ENCODE measurements at places on chromosomes 7 and 10.

DNA sequence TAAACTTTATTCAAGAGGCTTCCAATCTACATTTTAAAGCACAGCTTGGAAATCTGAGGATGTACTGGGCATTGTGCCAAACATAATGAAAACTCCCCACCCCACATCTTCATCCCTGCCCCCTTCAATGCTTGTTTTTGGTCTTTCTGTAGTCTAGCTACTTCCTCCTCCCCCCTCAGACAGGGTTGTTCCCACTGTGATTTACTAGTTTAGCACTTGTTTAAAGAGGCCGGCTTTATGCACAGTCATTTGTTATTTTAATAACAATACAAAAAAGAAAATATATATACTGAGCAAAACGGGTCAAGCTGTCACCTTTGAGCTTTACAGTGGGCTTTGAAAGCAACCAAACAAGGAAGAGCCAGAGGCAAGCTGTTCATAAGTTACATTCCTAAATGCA lies 132.6 kb downstream of the CHRM2 start:
- no peak for DNase-seq

DNA sequence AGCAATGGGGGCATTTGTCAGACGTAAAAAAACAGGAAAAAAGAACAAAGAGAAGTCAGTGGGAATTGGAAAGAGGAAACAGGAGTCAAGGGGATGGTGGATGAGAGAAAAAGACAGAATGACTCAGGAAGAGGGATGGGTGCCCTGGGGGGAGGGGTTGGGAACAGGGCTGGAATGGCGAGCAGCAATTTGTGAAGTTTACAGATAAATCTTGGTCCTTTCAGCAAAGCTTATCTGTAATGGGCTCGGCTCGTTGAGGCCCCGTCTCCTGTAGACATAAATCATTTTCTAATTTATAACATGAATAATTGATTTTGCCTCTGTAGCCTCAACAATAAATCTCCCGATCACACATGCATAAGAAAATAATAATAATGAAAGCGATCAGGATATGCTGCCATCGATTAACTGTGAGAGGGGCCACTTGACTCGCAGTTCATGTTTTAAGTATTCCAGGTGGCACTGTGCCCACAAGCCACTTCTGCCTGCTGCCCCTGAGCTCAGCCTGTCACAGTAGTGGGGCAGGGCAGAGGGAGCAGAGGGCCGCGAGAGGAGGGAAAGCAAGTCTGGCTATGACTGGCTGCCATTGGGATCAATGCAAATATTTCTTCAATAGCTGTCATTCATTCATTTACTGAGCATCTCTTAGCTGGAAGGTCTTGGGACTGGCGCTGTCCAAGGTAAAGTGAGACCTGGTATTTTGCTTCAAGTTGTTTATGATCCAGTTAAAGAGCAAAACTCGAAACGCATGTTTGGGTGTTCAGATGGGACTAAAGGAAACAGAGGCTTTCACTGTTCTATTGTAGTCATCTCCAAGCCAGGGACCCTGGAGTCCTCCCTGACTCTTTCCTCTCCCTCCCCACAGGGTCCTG lies 47.4 kb upstream of the R3HCC1L start:
- no peak for DNase-seq

GRCh38 chr7:8982338-8982992 lies 549.1 kb downstream of the NXPH1 start:
- DNase-seq: no peak

DNA sequence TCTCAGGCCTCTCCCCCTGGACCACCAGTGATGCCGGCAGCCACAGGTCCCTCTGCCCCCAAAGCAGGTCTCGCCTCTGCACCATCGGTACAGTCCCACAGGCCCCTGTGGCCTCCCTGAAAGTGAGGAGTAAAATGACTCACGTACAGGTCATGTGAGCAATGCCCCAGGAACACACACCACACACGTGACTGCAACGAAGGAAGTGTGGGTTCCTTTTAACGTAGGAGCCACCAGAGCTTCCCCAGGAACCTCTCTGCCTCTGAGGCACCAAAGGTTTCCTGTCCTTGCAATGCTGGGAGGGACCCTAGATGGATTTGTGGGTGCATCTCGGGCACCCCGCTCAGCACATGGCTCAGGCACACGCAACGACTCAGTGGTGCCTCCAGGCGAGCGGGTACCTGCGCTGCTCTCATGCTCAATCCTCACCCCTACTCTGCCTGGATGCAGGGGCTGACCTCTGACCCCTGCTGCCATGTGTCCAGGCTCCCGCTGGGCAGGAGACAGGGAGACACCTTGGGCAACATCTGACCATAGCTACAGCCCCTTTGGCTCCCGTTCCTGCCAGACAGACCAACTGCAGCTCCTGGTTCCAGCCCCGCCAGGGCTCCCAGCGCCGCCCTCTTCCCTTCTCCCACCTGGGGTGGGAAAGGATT lies 120.7 kb downstream of the PRKAG2 start:
- DNase-seq: peak; percentile 35

- DNase-seq: no peak
These were observed 87.8 kb downstream of the CREB5 start for GRCh38 chr7:28500138-28500537.

DNA sequence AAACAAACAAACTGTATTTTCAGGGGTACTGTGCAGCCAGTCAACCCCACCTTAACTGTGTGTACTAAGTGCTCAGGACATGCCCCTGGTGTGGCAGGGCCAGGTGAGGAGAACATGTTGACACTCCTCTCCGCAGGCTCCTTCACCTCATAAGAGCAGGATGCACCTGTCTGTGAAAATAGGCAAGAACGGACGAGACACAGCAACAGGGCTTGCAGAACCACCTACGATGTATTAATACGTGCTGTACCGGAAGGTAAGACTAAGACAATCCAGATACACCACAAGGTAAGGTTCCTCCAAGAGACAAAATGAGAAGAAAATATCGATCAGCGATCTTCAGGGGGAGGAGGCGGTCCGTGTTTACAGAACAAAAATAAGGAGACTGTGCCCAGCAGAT lies 65.8 kb upstream of the CAMK2B start:
- DNase-seq: no peak

GRCh38 chr7:105827151-105827875 lies 49.1 kb downstream of the ATXN7L1 start:
- no peak for DNase-seq

GRCh38 chr10:86325158-86325557 lies 41.4 kb downstream of the GRID1 start:
- no peak for DNase-seq

DNA sequence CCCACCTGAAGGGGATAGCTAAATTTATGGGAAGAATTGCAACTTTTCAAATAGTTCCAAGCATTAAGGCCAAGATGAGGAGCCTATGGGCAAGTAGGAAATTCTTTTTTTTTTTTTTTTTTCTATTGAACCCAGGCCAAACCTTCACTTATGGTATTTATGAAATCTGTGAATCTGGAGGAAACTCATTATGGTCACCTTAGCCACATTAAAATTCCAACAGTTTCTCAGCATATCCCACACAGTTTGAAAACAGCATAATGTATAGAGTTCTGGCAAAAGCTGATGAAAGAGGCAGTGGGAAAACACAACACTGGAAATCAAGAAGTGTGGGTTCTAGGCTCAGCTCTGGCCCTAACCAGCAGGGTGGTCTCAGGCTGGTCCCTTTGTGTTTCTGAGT lies 236.9 kb downstream of the PTEN start:
- no peak for DNase-seq

DNA sequence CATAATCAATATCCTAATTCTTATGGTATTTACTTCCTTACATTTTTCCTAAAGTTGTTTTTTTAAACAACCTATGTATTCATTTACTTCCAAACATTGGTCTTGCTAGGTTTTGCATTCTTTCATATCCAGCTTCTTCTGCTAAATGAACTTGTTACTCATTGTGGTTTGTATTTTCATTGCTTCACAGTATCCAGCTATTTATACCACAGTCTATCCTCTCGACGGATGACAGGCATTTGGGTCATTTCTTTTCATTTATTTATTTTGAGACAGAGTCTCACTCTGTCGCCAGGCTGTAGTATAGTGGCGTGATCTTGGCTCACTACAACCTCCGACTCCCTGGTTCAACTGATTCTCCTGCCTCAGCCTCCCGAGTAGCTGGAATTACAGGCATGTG lies 66.8 kb downstream of the CCDC6 start:
- no peak for DNase-seq

DNA sequence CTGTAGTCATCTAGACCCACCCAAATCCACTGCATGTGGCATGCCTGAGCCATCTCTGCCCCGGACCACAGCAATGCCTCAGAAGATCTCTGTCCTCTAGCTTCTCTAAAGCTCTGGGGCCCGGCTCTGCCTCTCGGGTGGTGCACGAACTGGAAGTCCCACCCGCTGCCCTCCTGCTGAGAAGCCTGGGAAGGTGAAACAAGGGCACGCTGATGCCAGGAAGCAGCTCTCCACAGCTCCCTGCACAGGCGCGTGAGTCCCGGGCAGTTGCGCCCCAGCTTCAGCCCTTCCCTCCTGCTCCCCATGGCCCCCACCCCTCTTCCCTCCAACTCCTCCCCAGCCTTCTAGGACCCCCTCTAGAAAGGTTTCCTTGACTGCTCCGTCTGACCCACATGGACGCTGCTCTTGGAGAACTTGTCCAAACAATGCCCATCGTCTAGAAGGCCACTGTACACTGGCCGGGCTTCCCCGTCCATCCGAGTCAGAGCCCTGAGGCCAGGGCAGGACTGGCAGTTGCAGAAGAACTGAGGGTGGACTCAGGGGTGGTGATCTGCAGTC lies 12.8 kb downstream of the KCNH2 start:
- no peak for DNase-seq

GRCh38 chr7:29248713-29249382 lies 54.3 kb downstream of the CHN2 start:
- no peak for DNase-seq

GRCh38 chr7:54672519-54672918 lies 86.5 kb downstream of the SEC61G start:
- no peak for DNase-seq

- DNase-seq: no peak
These were observed 70.6 kb downstream of the STK17A start for GRCh38 chr7:43653466-43653865.

GRCh38 chr10:36455526-36456133 lies 669.8 kb upstream of the ANKRD30A start:
- DNase-seq: no peak

- DNase-seq: no peak
These were observed 70.1 kb upstream of the CAMK1D start for GRCh38 chr10:12279281-12279680.

DNA sequence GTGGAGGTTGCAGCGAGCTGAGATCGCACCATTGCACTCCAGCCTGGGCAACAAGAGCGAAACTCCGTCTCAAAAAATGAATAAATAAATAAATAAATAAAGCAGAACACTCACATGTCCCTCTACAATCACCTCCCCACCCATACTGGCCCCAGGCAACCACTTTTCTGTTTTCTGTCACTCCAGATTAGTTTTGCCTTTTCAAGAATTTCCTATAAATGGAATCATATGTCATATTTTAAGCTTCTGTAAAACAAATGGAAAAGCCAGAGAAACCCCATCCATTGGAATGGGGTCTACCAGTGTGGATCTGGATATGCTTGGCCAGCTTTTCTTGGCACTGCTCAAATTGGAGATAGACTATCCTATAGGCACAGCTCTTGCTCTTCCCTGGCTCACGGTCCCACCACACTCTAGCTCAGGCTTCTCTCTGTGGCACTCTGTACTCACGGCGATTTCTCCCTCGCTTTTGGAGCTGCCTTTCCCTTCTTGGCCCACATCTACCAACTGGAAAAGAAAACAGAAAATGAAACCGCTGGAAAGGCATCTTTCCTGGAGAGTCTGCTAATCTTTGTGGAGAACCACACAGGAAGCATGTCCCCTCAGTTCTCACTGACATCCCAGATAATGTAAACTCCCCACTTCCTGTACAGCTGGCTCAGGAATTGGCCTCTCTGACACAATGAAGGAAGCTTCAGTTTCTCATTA lies 210.1 kb downstream of the JCAD start:
- no peak for DNase-seq

- no peak for DNase-seq
These were observed 1.4 kb downstream of the LARP4B start for GRCh38 chr10:929960-930624.

DNA sequence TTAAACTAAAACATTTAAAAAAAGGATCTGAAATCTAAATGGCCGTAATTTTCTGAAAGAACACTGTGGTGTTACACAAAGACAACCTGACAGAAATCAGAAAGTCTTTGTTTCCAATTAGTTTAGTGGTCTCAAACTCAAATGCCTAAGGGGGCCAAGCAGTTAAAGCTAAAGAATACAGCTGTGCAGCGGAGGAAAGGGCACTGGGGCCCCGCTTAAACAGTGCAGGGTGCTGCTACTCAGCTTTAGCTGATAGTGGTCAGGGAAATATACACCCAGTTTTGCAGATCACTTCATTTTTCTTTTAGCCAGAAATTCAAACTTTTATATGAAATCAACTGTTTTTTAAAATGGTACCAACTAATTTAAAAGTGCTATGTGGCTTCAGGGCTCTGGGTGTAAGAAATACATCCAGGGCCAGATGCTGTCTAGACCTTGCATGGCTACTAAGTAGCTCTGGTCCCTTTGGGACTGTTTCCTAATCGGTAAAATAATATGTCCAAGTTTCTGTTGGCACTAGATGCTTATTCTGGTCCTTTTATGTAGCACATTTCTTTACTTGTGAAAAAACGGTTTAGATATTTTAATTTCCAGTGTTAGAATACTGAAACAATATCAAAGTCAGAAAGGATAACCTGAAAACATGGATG lies 161.8 kb upstream of the LAMB4 start:
- no peak for DNase-seq

DNA sequence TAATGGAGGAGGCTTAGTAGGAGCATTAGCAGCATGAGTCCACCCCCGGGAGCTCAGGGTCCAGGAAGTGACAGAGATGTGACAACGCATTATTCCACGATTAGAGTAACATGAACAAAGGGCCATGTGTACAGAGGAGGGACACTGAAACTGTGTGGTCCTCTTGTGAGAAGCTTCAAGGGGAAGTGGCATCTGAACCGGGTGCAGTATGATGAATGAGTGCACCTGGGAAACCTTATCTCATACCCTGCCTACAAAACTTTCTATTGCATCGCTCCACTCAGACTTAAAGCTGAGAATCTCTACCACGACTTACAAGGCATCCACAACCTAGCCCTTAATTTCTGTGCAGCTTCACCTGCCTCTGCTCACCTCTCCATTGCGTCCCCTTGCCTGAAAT lies 115.3 kb upstream of the AMPH start:
- no peak for DNase-seq

- DNase-seq: no peak
These were observed 74.3 kb downstream of the SEMA3E start for GRCh38 chr7:83574616-83575015.

DNA sequence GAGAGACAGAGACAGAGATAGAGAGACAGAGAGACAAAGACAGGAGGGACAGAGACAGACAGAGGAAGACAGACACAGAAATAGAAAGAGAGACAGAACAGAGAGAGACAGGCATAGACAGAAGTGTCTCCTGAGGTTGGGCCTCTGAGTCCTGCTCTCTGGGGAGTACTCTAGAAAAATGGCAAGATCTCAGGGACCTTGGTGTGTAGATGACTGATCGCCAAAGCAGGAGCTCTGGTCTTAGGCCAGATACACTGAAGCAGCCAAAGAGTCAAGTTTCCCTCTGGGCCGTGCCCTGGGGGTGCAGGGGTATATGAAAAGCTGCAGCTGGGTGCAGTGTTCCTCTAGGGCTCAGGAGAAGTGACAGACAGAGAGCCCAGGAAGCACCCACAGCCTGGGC lies 176.6 kb upstream of the TNS3 start:
- DNase-seq: no peak

- no peak for DNase-seq
These were observed 48.3 kb downstream of the COL17A1 start for GRCh38 chr10:104037261-104037951.
